ENCODE measurements at places on chromosomes 6 and 20.

GRCh38 chr6:27149150-27149549 is 98.4 kb upstream of the PRSS16 start:
- no peak for DNase-seq

DNA sequence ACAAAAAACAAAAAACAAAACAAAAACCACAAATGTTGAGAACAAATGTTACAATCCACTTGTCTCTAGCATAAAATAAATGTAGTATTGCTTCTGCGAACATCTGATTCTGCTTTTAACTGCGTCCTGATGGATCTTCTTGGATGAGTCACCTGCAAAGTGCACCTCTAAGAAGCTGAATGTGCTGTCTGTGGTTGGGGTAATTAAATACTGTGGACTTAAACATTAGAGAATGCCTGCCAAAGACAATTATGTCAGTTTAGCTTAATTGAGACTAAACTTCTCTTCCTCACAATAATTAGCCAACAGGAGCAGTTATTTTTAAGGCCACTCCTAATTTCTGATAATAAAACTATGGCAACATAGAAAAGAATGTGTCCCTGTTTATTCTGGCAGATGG is 253.4 kb downstream of the PHACTR1 start:
- no peak for DNase-seq

GRCh38 chr6:90537723-90538258 is 49.1 kb downstream of the MAP3K7 start:
- no peak for DNase-seq

GRCh38 chr6:142946924-142947713 is 2.1 kb upstream of the HIVEP2 start:
- DNase-seq, result peak; percentile 51

DNA sequence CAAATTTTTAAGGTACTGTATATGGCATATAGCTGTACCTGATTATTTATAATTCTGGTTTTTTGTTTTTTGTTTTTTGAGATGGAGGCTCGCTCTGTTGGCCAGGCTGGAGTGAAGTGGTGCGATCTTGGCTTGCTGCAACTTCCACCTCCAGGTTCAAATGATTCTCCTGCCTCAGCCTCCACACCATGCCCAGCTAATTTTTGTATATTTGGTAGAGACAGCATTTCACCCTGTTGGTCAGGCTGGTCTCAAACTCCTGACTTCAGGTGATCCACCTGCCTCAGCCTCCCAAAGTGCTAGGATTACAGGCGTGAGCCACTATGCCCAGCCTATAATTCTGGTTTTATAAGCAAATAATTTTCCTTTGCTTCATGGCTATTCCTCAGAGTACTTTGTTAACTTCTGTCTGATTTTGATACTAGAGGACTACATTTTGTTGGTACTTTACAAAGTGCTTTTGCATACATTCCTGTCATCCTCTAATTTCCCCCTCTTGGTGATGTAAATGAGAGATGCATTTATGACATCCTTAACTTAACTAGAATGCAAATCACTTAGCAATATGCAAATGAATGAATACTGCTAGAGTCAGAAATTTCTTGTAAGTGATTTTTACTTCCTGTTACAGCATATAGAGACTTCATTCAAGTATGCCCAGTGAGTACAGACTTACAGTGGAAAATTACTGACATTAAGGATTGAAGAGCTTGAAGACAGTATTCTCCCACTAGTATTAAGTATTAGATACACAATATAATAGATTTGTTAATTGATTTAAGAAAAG is 35.7 kb upstream of the ARID1B start:
- no peak for DNase-seq

- no peak for DNase-seq
Observed at GRCh38 chr6:26412228-26412627, 10.2 kb downstream of the BTN3A1 start.

DNA sequence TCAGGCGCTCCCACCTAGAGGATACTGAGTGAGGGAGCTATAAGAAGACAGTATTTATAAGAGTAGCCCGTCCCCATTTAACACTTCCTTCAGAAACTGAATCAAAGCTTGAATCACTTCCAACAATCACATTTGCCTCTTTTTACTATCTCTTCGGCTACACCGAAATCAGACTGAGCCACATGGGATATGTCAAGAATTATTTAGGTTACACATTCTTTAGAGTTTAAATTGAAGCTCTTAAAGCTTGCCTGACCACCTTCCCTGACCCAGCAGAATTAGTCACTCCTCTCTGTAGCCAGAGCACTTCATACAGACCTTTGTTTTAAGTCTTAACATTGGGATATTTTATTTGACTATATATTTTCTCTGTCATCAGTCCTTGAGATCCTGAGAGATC is 163.7 kb downstream of the MAFB start:
- DNase-seq, result no peak

DNA sequence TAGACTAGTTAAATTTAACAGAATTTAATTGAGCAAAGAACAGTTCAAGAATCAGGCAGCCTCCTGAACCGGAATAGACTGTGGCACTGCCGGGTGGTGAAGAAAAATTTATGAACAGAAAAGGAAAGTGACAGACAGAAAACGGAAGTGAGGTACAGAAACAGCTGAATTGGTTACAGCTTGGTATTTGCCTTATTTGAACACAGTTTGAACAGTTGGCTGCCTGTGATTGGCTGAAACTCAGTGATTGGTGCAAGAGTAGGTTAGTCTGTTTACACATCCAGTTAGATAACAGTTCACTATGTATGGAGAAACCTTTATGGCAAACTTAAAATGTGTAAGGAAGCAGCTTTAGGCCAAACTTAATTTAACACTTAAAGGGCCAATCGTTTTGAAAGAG is 116.0 kb upstream of the CITED2 start:
- no peak for DNase-seq

DNA sequence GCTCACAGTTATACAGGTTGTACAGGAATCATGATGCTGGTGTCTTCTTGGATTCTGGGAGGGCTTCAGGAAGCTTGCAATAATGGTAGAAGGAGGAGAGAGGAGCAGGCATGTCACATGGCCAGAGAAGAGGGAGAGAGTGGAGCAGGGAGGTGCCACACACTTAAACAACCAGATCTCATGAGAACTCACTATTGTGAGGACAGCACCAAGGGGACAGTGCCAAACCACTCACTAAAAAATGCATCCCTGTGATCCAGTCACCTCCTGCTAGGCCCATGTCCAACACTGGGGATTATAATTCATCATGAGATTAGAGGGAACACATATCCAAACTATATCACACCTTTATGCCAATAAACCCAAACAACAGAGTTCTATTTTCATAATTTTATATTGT is 67.2 kb downstream of the TRDN start:
- no peak for DNase-seq

- DNase-seq, result no peak
Observed at GRCh38 chr6:41589223-41589622, 43.0 kb downstream of the FOXP4 start.

GRCh38 chr6:26576929-26577719 is 19.6 kb upstream of the ABT1 start:
- no peak for DNase-seq

- no peak for DNase-seq
Observed at GRCh38 chr20:43987531-43987930, 72.9 kb downstream of the TOX2 start.

DNA sequence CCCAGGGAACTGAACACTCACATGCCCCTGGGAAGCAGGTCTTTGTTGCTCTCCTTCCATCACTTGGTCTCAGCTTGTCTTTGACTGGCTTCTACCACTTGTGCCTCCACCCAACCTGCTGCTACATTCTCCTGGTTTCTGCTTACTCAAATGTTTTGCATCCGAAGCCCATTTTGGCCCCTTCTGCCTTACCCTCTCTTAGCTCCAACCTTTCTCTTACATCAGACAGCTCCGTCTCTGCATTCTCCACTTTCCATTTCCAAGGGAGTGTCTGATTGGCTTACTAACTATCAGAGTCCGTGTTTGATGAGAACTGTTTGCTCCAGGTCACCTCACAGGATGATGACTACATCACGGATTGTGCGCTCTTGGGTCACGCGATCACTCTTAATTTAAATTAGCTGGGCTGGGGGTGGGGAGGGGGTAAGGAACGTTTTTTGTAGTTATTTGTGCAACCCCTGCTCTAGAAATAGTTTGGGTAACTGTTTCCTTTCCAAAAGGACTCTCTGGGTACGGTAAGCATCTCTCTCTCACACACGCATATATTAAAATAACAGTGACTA is 844 bp upstream of the ABRACL start:
- DNase-seq, result peak; percentile 30

GRCh38 chr20:13775867-13776266 is 8.9 kb downstream of the ESF1 start:
- no peak for DNase-seq

GRCh38 chr20:35652641-35653429 is 11.9 kb downstream of the CPNE1 start:
- DNase-seq, result no peak

- no peak for DNase-seq
Observed at GRCh38 chr6:37280162-37280887, 22.4 kb upstream of the TMEM217 start.

DNA sequence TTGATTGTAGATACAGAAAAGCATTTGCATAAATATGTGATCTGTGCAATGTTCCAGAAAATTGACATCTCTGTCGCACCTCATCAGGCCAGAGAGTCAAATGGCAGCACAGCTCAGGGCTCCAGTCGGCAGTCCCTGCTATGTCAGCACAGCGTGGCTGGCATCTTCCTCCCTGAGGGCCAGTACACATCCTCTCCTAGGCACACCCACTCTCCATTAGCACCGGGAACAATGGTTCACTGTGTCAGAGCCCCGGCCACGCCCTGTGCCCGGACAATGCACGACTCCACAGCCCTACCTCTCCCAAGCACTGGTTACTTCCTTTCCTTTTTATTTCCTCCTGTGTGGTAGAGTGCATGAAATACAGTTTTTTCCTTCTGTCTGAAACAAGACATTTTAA is 114.9 kb downstream of the FOXC1 start:
- no peak for DNase-seq

- no peak for DNase-seq
Observed at GRCh38 chr6:25954756-25955155, 7.8 kb upstream of the TRIM38 start.

DNA sequence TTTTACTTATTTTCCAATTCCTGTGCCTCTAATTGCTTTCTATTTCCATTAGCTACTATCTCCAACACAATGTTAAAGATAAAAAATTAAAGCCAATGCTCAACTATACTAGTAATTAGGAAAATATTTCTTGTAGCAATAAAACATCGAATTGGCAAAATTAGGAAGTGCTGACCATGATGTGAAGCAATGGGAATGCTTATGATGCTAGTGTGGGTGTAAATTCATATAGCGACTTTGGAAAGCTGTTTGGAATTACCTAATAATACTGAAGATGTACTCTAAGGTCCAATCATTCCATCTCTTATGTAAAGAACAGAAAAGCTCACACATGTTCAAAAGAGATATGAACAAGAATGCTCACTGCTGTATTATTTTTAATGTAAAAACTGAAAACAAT is 78.2 kb downstream of the UBE3D start:
- DNase-seq, result no peak

GRCh38 chr6:149895048-149895590 is 2.8 kb downstream of the RAET1E start:
- DNase-seq, result no peak

DNA sequence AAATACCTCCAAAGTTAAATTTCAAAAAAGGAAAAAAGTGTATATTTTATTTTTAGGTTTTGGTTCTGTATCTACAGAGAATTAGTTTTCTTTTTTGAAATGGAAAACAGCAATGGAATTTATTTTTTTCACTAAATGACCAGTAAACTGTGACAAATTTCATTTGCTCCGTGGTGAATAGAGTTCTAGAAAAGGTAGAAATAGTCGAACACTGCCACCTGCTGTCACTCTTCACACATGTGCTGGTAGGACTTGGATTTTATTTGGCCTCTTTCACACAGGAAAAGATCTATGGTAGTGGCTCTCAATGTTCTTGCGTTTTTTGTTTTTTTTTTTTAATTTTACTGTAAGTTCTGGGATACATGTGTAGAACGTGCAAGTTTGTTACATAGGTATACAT is 312.5 kb downstream of the EYA4 start:
- DNase-seq, result peak; percentile 0

DNA sequence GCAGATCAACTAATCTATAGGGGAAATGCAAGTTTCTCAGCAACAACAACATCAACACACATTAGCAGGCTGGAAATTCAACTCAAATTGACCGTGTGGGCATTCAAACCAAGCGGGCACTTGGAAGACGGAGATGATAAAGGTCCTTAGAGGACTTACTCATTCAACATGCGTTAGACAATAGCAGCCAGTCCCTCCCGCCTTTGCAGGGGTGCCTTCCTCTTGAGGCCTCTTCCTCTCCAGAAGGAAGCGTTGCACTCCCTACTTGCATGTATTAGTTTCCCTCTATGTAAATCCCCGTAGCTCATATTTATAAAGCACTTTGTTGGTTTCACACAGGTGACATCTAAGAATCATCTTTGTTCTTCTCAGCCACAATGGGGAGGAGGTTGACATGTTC is 300.8 kb upstream of the STXBP5 start:
- DNase-seq, result no peak

GRCh38 chr20:17610566-17611289 is 40.9 kb downstream of the DSTN start:
- no peak for DNase-seq

- no peak for DNase-seq
Observed at GRCh38 chr6:126848119-126848518, 270.4 kb upstream of the RSPO3 start.

DNA sequence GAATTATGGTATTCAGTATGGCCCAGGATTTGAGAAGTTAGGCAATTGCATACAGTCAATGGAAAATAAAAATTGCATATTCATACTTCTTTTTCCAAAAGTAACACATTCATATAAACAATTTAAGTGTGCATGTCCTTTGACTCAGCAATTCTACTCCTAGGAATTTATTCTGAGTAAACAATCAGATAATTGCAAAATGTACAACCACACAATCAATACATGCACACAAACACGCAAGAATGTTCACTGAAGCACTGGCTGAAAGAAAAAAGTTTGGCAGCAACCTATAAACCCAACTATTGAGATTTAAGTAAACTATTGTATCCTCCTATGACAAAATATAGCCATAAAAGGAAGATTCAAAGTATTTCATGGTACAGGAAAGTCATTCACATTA is 1.6 kb downstream of the CYP39A1 start:
- no peak for DNase-seq

GRCh38 chr6:152634773-152635172 is 2.4 kb downstream of the SYNE1 start:
- DNase-seq, result no peak

GRCh38 chr20:56222201-56222600 is 26.3 kb upstream of the MC3R start:
- no peak for DNase-seq

GRCh38 chr6:111423960-111424846 is 58.8 kb downstream of the REV3L start:
- no peak for DNase-seq

DNA sequence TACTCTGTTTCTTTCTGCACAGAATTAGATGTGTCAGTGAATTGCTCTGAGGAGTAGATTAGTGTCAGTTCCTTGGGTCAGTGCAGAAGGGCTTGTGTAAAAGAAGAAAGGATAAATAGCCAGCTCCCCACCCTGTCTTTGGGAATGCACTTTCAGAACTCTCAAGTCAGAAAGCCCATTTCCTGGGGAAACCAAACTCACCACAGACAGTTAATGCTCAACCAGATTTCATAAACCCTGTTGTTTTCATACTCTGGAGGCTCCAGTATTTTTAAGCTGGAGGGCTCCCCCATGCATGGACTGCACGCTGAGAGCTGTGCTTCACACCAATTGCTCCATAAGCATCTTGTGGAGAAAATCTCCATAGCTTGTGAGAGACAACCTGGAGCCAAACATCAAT is 449.7 kb downstream of the CDH26 start:
- DNase-seq, result no peak

GRCh38 chr20:42494290-42494689 is 695.4 kb downstream of the PTPRT start:
- DNase-seq, result no peak

GRCh38 chr6:157284738-157285421 is 38.4 kb downstream of the TMEM242 start:
- no peak for DNase-seq
